OCI-M1 (cell line): ENCODE measurements at places on chromosomes 7 and 10.

- no peak for DNase-seq
Observed at GRCh38 chr10:91980319-91980718, 56.7 kb downstream of the BTAF1 start.

DNA sequence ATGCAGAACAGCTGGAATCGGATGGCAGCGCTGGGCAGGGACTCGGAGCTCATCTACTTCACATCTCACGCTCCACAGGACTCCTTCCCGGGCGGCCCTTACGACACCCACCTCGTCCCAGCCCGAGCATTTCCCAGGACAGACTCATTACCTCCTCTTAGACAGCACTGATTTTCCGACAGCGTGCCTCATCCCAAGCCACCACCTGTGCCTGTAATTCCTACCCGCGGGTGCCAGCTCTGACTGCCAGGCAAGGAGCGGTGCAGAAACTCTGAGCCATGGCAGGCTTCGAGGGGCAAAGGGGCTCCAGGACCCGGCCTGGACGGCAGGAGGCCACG lies 25.6 kb downstream of the GPER1 start:
- no peak for DNase-seq

- DNase-seq: no peak
Observed at GRCh38 chr7:152911922-152912321, 152.4 kb downstream of the ACTR3B start.

- DNase-seq: peak; percentile 55
Observed at GRCh38 chr7:98251231-98251600, 816 bp downstream of the TECPR1 start.

- peak; percentile 77 for DNase-seq
Observed at GRCh38 chr10:71378336-71379117, 18.2 kb upstream of the CDH23 start.

- DNase-seq: no peak
Observed at GRCh38 chr7:104983076-104983577, 30.9 kb upstream of the KMT2E start.

DNA sequence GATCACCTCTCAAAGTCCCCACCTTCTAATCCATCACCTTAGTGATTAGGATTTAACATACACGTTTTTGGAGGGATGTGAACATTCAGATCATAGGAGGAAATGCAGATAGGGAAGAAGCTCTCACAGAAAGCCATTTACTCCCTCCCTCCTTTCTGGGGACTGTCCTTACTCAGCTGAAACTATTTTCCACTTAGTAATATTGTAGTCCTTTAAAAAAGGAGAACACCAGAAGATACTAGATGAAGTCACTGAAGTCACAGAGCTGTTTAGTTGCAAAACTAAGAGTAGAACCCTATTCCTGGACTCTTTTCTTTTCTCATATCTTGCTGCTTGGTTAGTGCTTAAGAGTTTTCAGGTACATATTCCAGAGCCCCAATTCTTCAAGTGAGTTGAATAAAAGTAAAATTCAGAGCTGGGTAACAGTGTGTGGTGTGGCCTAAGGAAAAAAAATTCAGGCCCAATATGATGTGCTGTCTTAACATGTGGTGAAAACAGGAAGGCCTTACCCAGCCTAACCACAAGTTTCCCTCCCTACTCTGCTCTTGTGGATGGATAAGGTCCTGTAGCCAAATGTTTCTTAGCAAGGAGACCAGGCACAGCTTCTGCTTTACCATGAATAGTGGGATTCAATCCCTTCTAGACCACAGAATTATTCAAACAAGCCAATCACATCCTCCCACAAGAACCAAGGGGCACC lies 135.7 kb downstream of the INHBA start:
- peak; percentile 64 for DNase-seq

DNA sequence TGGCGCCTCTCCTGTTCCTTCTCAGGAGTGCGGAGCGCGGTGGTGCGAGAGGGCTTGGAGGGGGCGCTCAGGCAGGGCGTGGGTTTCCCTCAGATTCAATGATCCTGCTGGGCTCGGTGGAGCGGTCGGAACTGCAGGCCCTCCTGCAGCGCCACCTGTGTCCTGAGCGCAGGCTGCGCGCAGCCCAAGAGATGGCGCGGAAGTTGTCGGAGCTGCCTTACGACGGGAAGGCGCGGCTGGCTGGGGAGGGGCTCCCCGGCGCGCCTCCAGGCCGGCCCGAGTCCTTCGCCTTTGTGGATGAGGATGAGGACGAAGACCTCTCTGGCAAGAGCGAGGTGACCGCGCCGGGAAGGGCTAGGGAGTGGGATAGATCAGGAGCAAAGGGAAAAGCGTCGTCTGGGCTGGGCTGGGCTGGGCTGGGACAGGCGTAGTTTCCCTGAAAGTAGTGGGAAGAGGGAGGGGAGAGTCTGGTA lies 17.0 kb downstream of the FAM131B start:
- peak; percentile 12 for DNase-seq

DNA sequence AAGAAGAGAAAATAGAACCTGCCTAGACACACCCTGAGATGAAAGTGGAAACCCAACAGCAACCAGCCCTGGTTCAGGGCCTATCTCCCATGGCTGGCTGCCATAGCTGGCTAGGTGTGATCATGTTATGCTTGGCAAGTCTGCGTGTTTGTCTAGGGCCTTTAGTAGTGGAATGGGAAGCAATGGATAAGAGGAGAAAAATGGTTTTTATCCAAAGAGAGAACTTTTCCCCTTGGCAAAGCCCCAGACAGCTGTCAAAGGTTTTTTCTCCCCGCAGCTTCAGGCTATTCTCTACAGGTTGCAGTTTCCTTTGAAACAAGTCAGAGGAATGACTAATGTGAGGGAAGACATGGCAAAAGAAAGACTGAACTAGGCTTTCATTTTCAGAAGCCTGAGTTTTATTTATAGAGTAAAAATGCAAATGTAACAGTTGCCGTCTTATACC lies 161.5 kb downstream of the SEMA3D start:
- no peak for DNase-seq

- DNase-seq: peak; percentile 22
Observed at GRCh38 chr7:158582089-158582456, 5.5 kb downstream of the PTPRN2 start.

DNA sequence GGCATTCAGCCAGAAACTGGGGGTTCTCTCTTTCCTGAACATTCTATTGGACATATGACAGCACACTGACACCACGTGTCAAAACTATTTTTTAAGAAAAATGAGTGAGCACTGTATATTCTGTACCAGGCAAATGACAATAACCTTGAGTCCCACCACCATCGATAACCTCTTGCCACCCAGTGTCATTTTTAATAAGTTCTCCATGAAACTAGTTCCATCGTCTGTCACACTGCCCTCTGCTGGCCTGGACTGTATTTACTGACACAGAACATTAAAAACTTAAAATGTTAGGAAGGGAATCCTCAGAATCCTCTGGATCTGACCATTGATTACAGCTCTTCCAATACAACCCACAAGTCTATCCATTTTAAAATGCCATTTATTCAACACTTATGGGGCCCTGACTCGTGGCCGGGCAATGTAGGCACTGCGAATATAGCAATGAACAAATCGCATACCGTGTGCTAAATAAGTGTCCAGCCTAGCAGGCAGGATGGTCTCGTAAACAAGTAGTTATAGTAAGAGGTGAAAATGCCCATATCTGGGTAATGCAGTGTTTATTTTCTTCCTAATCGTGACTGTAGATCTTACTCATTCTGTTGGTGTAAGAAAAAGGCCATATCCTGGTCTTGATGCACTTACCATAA lies 35.9 kb upstream of the CACNB2 start:
- peak; percentile 68 for DNase-seq

DNA sequence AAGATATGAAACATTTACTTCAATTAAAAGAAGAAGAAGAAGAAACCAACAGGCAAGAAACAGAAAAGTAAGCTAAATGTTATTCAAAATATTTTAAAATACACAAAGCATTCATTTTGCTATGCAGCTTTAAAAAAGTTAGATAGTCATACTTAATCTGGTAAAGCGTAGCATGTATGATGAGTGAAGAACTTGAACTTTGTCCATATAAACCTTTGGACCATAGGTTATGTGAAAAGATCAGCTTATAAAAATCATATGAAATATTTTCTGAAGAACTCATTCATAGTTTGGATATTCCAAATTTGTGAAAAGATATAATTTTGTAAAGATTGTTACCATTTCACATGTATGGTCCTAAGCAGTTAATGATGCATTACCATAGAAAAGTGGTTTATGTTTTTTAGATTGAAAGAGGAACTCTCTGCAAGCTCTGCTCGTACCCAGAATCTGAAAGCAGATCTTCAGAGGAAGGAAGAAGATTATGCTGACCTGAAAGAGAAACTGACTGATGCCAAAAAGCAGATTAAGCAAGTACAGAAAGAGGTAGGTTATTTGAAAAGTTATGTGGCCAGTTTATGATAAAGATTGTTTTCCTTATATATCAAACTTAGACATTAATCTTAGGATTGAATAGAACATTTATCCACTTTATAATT lies 37.3 kb downstream of the KIF20B start:
- peak; percentile 66 for DNase-seq

DNA sequence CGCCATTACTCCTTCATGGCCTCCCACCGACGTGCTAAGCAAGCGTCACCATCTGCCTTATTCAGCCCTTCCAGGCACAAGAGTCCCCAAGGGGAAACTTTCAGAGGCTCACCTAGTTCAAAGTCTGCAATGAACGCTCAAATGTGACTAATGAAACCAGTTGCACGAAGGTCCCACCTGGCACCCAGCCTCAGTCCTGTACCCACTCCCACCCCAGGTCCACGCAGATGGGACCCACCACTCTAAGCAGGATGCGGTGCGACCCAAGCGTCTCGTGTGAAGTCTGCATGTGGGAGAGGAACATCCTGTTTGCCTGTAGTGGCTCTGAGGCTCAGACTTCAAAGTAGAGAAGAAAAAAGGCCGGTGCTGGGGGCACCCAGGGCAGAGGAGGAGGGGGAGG lies 40.3 kb downstream of the RGS10 start:
- no peak for DNase-seq

- DNase-seq: peak; percentile 91
Observed at GRCh38 chr10:45375716-45376231, 1.8 kb downstream of the ALOX5 start.

- DNase-seq: no peak
Observed at GRCh38 chr7:111027396-111027795, 63.5 kb upstream of the LRRN3 start.

GRCh38 chr10:78451592-78451991 lies 417.9 kb downstream of the RPS24 start:
- no peak for DNase-seq

DNA sequence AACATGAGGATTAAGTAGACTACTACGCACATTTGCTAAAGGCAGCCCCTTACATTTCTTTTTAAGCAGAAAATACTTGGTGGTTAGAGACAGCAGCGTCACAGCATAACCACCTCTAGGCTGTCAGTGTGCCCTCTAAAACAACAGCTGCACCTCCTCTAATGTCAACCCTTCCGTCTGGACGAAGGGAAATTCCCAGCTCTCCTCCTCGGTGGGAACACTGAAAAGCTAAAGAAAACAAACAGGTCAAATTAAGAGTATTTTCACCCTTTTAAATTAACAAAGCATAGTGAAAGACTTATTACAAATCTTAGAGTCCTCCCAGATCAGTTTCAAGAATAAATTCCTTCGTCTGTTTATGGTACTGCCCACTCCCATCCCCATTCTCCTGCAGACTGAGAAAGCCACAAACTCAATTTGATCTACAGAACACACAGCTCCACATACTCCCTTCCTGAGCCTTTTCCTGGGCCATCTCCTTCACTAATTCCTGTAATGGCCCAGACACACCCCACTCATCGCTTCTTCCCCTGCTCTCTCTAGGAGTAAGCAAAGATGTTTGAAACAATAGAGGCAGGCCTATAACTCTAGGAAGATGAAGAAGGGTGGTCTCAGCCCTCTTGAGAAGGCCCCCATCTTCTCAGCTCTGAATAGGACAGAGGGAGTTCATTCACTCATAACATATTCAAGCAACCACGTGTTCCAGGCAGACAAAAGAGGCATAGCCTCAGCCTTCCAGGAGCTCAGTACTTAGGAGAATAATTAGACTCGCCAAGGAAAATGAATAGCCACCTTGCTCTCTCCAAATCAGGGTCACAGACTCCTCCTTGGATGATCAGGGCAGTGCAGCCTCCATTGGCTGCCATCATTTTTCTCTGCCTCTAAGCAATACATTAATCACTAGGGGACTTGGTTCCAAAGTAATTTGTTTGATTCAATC lies 47.5 kb upstream of the HNRNPH3 start:
- no peak for DNase-seq

DNA sequence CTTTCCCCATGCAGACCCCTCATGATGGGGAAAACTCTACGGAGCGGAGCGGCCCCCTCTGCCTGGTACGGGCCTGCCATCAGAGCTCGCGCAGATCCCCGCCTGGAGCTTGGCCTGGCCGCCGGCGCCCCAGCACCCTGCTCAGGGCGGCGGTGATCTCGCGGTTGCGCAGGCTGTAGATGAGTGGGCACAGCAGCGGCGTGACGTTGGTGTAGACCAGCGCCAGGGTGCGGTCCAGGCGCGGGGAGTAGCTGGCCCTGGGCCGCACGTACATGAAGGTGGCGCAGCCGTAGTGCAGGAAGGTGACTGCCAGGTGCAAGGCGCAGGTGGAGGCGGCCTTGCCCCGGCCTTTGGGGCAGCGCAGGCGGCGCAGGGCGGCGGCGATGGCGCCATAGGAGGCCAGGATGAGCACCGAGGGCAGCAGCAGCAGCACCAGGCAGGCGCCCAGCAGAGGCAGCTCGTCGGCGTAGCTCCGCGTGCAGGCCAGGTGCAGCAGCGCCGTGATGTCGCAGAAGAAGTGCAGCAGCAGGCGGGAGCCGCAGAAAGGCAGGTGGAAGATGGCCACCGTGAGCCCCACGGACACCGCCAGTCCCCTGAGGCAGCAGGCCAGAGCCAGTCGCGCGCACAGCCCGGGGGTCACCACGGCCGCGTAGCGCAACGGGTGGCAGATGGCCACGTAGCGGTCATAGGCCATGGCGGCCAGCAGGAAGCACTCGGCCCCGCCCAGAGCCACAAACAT lies 33.4 kb downstream of the TAS2R41 start:
- DNase-seq: no peak
